ENCODE measurements at places on chromosomes 4 and X. TPM values are rescaled to one million over a fixed set of nuclear protein-coding genes. Genes with fewer than 3 reads are reported as not detected.

The KANTR gene
- total RNA-seq, result 20.7 TPM

DNA sequence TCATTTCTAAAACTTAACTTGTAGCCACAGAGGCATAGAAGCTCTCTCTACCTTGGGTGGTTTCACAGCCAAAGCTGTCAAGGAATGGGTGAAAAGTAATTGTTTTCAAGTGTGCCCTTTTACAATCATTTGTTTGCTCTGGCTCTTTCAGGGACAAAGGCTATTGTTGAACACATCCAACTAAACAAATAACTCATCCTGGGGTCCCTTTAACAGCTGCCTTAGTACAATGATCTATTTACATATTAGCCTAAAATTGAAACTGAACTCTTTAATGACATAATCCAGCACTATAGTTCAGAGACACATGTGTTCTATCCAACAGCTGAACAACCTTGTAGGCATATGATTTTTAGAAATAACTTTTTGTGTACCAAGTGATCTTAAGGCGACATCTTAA, 3.7 kb downstream of the HHIP start:
- H3K4me1 ChIP-seq, result peaks cover 11% of the 10 kb centered on the region
- H3K27me3 ChIP-seq, result peaks cover 35% of the 10 kb centered on the region
- H3K36me3 ChIP-seq, result peaks cover 7% of the 10 kb centered on the region
- no peak overlapping the region for H3K4me3 ChIP-seq

DNA sequence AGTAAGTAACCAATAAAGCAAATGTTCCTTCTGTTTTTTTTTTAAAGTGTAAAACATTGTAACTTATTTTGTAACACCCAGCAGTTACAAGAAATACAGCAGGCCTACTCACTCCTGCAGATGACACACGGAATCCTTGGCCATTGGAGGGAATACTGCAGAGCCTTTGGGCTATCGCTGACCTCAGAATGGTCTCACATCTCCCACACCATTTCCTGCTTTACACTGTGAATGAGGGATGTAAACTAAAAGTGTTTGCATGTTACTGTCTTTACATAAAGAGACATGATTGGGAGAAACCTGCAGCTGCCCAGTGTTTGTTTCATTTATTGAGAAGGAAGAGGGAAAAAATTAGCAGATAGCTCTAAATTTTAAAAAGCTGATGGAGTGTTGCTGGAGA, 64.1 kb downstream of the USP46 start:
- H3K4me3 ChIP-seq, result no peak overlapping the region
- H3K27me3 ChIP-seq, result no peaks in the 10 kb centered on the region
- peaks cover 26% of the 10 kb centered on the region for H3K36me3 ChIP-seq
- peaks cover 3% of the 10 kb centered on the region for H3K4me1 ChIP-seq
- H3K27ac ChIP-seq, result no peak overlapping the region
- DNase-seq, result no peak

DNA sequence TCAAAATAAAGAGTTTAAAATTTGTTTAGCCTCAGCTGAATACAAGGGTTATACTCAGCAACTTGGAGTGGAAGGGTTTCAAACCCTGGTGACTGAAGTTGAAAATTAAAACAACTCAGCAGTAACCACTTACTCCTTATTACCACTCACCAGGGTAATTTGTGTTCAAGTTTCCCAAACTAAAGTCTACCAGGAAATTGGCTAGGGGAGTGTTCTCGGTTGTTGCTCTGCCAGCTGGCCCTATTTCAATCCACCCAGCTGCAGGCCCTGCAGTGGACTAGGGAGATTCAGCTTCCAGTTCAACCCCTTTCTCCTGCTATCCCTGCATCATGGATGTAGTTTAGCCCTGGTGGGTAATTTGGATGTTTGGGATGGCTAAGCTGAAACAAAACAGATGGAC, 37.8 kb upstream of the EXOC1L start:
- H3K27me3 ChIP-seq, result no peaks in the 10 kb centered on the region
- no peaks in the 10 kb centered on the region for H3K4me1 ChIP-seq
- no peak overlapping the region for H3K4me3 ChIP-seq
- DNase-seq, result no peak
- H3K27ac ChIP-seq, result no peak overlapping the region

DNA sequence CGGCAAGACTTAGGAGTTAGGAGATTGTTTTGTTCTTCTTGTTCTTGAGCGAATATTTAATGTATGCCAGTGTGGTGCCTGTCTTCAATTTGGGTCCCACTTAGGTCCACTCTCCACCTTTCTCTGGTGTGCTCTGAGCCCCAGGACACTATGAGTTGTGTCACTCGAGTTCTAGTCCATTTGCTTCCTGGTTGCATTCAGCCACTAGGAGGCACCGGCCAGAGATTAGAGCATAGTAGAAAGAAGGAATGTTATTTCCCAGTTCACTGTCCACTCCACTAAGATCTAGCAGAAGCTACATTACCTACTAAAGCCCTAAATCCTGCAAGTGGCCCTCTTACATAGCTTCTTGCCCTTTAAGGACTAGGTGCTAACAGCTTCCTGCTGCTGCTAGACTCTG, 326.9 kb downstream of the NAF1 start:
- DNase-seq, result no peak
- no peaks in the 10 kb centered on the region for H3K36me3 ChIP-seq
- H3K4me1 ChIP-seq, result no peaks in the 10 kb centered on the region

The SLC38A5 gene
- total RNA-seq, result 18.2 TPM

- H3K27ac ChIP-seq, result no peak overlapping the region
- H3K27me3 ChIP-seq, result peaks cover 8% of the 10 kb centered on the region
- H3K4me1 ChIP-seq, result no peaks in the 10 kb centered on the region
- no peak overlapping the region for H3K4me3 ChIP-seq
These were observed 112.1 kb upstream of the DDIT4L start for GRCh38 chr4:100302061-100303026.

The HMGN5 gene
- 2.4 TPM for total RNA-seq

DNA sequence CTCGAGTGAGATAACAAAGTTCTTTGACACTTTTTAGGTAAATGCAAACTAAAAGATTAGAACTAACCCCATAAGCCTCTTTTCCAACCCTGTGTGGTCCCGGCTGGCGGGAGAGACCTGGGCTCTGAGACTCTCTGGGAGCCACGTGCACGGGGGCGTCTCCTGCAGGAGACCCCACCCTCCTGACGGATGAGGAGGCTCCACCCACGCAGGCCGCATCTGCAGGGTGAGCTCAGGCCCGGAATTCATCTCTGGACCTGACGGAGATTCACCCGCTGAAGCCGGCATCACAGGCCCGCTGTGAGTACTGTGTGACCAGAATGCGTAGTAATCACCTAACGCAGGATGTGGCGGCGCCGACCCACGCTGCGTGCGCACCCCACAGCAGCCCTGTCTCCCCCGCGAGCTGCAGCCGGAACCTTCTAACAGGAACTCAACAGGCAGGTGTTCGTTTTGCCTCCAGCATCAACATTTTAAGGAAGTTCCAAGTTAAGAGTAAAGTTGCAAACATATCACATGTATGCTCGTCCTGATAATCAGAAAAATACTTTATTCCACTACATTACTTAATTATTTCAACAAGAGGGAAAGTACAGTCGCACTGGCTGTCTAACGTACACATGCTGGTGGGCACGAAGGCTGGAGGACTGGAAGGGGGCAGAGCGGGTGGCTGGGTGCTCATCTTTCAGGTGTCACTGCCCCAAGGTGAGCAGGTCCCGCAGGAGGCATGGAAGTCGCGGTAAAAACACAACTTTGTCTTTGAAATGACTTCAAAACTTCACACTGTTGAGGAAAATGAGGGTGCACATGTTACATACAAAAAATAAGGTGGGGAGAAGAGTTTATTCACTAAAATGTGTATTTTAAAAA, 44.5 kb downstream of the FGFRL1 start:
- DNase-seq, result peak; percentile 83
- H3K27ac ChIP-seq, result peak overlapping the region; percentile 99
- no peaks in the 10 kb centered on the region for H3K27me3 ChIP-seq
- no peaks in the 10 kb centered on the region for H3K36me3 ChIP-seq

GRCh38 chr4:73885574-73886267, 16.5 kb downstream of the CXCL1 start:
- no peak overlapping the region for H3K27ac ChIP-seq
- H3K36me3 ChIP-seq, result no peaks in the 10 kb centered on the region
- no peaks in the 10 kb centered on the region for H3K4me1 ChIP-seq
- H3K27me3 ChIP-seq, result no peaks in the 10 kb centered on the region
- no peak overlapping the region for H3K4me3 ChIP-seq
- no peak for DNase-seq

DNA sequence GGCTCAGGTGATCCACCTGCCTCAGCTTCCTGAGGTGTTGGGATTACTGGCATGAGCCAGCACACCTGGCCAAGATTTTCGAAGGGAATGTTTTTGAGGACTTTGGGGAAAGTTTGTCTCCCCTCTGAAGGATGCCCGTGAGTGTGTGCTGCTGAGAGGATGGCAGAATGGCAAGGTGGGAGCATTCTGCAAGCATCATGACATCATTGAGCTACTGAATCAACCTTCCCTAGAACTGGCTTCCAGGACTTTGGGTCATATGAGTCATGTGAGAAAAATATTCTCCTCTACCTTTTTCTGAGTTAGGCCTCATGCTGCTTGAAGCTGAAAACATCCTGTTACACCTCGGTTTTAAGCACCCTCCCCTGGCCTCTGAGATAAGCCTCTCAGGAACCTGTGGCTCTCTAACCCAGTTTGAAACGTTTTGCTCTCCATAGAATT, 31.0 kb downstream of the TMEM131L start:
- peak overlapping the region; percentile 99 for H3K27ac ChIP-seq
- H3K4me3 ChIP-seq, result peak overlapping the region; percentile 80
- DNase-seq, result peak; percentile 76

DNA sequence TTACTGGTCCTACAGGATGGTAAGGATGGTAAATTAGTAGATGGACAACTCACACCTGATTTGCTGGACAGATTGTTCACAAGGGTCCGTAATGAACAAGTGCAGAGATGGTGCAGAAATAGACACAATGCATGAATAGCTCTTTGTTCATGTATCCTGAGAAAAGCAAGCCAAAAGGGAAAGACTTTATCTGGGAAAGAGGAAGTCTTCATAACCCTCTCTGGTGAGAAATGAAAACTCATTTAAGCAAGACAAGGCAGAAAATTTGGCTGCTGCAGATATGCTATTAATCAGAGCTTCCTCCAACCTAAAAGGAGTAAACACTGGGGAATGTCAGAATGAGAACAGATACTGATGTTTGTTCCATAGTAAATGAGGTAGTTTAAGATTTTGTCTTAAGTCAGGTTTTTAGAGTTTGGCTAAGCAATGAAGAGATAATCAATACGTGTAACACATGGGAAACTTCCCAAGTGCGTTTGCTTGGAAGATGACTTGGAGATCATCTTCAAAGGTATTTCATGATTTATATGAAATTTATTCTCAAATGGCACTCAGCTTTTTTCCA, 152.4 kb upstream of the BMPR1B start:
- peaks cover 4% of the 10 kb centered on the region for H3K4me1 ChIP-seq
- peaks cover 2% of the 10 kb centered on the region for H3K36me3 ChIP-seq
- no peaks in the 10 kb centered on the region for H3K27me3 ChIP-seq
- no peak overlapping the region for H3K27ac ChIP-seq
- H3K4me3 ChIP-seq, result no peak overlapping the region

DNA sequence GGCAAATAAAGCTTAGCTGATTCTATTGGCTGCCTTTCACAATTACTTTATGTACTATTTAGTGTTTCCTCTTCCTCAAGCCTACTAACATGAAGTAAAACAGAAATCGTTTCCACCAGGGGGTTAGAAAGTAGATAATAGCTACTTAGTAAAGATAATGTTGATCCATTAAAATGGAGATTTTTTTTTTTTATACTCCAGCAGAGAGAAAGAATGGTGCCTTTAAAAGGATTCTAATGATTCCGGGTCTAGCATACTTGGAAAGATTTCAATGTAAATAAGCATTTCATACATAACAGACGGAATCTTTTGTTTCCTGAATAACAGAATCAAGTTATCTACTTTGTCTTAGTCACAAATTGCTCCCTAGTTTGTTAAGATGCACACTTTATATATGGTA, 37.1 kb downstream of the GK start:
- no peaks in the 10 kb centered on the region for H3K27me3 ChIP-seq
- H3K4me1 ChIP-seq, result no peaks in the 10 kb centered on the region
- H3K27ac ChIP-seq, result no peak overlapping the region
- H3K4me3 ChIP-seq, result no peak overlapping the region
- peaks cover 7% of the 10 kb centered on the region for H3K36me3 ChIP-seq

DNA sequence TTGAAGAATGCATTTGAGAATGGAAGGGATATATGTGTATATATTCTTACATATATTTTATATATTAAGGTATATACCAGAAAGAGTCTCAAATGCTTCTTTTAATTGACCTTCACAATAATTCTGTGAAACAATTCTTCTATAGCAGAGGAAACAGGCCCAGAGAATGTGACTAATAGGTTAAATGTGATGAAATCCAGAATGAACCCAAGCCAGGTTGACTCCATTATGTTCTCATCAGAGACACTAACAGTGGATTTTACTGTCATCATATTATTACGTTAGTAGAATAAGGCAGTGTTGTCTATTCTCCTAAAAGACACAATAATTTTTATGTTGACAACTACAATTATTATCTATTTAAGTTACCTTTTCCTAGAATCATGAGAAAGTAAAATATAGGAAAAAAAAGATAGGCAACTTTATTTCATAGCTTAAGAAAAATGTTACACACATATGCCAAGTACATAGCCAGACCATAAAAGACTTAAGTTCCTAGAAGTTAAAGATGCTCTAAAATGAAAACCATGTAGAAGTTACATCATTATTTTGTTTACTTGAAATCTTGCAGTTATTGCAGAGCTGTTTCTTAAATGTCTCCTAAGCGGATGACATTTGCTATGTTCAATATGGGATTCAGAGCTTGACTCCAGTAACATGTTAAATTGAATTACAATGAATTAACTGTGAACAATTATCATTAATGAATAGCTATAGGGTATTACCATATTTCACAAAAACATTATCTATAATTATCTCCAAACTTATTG, 56.2 kb upstream of the ANKRD50 start:
- no peaks in the 10 kb centered on the region for H3K4me1 ChIP-seq
- DNase-seq, result no peak
- H3K27ac ChIP-seq, result no peak overlapping the region
- no peaks in the 10 kb centered on the region for H3K27me3 ChIP-seq
- no peaks in the 10 kb centered on the region for H3K36me3 ChIP-seq

The CENPVL1 gene
- not detected for total RNA-seq

Data from naive thymus-derived CD8-positive, alpha-beta T cell (primary cell).